ENCODE measurements at places on chromosomes 6 and 20. TPM values are rescaled to one million over a fixed set of nuclear protein-coding genes. Genes with fewer than 3 reads are reported as not detected.

PAX1 gene
- total RNA-seq = not detected

LY6G5C gene
- not detected for total RNA-seq

MCCD1 gene
- total RNA-seq = not detected

BEND6 gene
- total RNA-seq = 6.1 TPM

SLCO4A1 gene
- not detected for total RNA-seq

SEL1L2 gene
- 0.23 TPM for total RNA-seq

LY6G6D gene
- total RNA-seq = not detected

BMP6 gene
- total RNA-seq = 173 TPM

DLL1 gene
- total RNA-seq = 1.8 TPM

TBC1D20 gene
- total RNA-seq = 25.7 TPM

SLC2A10 gene
- 45.4 TPM for total RNA-seq

SAMD10 gene
- total RNA-seq = 0.23 TPM

NOTCH4 gene
- 0.82 TPM for total RNA-seq

CALHM6 gene
- 0.23 TPM for total RNA-seq

CTAGE9 gene
- total RNA-seq = not detected

Data from smooth muscle cell of the coronary artery (primary cell).